ENCODE measurements at places on chromosomes 7 and 10. TPM values are rescaled to one million over a fixed set of nuclear protein-coding genes. Genes with fewer than 3 reads are reported as not detected.

CALML3 gene
- total RNA-seq, result not detected

NUDT13 gene
- total RNA-seq, result 2.5 TPM

ADRB1 gene
- not detected for total RNA-seq

CYP26C1 gene
- under 0.01 TPM for total RNA-seq

NPVF gene
- total RNA-seq, result not detected

SLC26A5 gene
- under 0.01 TPM for total RNA-seq
